ENCODE measurements at places on chromosomes 7 and 10.
A peak's percentile ranks its signal among the peaks of the same experiment; 100 is the strongest.

- H3K36me3 ChIP-seq: no peaks in the 10 kb centered on the region
- DNase-seq: no peak
- H3K4me3 ChIP-seq: no peak overlapping the region
- H3K27ac ChIP-seq: no peak overlapping the region
- peaks cover 9% of the 10 kb centered on the region for H3K4me1 ChIP-seq
Measured at GRCh38 chr7:100007887-100008286, 7.5 kb upstream of the ZKSCAN1 start.

GRCh38 chr10:88755753-88756152 lies 4.1 kb upstream of the LIPN start:
- no peaks in the 10 kb centered on the region for H3K4me1 ChIP-seq
- no peak overlapping the region for H3K27ac ChIP-seq
- H3K4me3 ChIP-seq: no peak overlapping the region

GRCh38 chr7:75813084-75813483 lies 522 bp downstream of the CCL24 start:
- H3K27ac ChIP-seq: no peak overlapping the region
- H3K4me3 ChIP-seq: no peak overlapping the region
- H3K36me3 ChIP-seq: no peaks in the 10 kb centered on the region
- no peaks in the 10 kb centered on the region for H3K4me1 ChIP-seq
- H3K27me3 ChIP-seq: peaks cover 1% of the 10 kb centered on the region

DNA sequence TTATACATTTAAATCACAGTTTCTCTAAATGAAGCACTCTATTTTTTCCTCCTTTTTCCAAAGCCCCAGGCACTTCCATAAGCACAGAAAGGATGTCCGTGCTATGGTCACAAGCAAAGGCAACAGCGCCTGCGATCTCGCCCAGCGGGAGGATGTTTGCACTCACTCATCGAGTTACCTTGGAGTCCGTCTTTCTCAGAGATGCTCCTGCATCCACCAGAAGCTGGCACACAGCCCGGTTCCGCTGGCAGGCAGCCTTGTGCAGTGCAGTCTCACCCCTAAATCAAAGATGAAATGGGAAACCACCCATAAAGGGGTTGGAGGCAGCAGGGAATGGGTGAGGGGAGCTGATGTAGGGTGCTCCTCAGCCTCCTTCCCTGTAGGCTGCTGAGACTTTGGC lies 51.9 kb upstream of the PTN start:
- H3K27me3 ChIP-seq: no peaks in the 10 kb centered on the region
- H3K4me1 ChIP-seq: peaks cover 2% of the 10 kb centered on the region
- peak; percentile 43 for DNase-seq
- H3K27ac ChIP-seq: no peak overlapping the region

DNA sequence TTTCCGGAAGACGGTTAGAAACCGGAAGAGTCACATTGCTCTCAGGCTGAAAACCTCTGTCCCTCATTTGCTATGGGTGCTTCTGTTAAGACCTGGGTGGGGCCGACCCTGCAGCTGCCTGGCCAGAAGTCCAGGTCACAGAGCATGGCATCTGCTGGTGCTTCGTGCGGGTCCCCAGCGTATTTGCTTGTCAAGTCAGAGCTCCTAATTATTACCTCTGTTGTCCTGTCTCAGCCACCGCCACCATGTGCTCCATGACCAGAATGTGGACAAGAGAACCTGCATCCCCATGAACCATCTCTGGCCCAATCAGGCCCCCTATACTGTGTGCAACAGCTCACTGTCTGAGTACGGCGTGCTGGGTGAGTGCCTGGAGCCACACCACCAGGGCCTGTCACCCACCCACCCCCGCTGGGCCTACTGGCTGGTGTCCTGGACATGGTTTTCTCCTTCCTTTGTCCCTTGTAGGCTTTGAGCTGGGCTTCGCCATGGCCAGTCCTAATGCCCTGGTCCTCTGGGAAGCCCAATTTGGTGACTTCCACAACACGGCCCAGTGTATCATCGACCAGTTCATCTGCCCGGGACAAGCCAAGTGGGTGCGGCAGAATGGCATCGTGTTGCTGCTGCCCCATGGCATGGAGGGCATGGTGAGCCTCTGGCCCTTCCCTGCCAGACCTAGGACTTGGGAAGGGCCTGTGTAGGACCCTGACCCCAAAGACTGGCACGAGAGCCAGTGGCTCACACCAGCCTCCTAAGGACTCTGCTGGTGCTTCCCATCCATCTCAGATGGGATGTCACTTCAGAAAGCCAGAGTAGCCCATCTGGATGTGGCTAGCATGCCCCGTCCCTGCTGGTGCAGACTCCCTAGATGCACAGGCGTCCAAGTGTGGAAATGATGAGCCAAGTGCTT lies 51.3 kb upstream of the ZMIZ2 start:
- peaks cover 69% of the 10 kb centered on the region for H3K36me3 ChIP-seq
- H3K27me3 ChIP-seq: no peaks in the 10 kb centered on the region
- H3K4me1 ChIP-seq: no peaks in the 10 kb centered on the region
- H3K4me3 ChIP-seq: no peak overlapping the region
- H3K27ac ChIP-seq: no peak overlapping the region
- no peak for DNase-seq

GRCh38 chr7:159329818-159330378 lies 185.2 kb upstream of the VIPR2 start:
- H3K36me3 ChIP-seq: peaks cover 4% of the 10 kb centered on the region
- no peak for DNase-seq
- no peaks in the 10 kb centered on the region for H3K27me3 ChIP-seq

DNA sequence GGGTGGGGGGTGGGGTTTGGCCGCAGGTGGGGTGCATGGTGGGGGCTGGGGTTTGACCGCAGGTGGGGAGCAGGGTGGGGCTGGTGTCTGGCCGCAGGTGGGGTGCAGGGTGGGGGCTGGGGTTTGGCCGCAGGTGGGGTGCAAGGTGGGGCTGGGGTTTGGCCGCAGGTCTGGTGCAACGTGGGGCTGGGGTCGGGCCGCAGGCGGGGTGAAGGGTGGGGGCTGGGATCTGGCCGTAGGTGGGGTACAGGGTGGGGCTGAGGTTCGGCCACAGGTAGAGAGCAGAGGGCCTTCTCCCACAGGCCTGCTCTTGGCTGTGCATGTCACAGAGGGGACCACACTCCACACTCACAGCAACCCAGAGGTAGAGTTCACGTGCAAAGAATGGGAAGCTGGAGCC lies 586.6 kb downstream of the PTPRN2 start:
- H3K4me1 ChIP-seq: no peaks in the 10 kb centered on the region
- H3K36me3 ChIP-seq: no peaks in the 10 kb centered on the region
- H3K27ac ChIP-seq: no peak overlapping the region
- no peak for DNase-seq
- peaks cover 4% of the 10 kb centered on the region for H3K27me3 ChIP-seq

DNA sequence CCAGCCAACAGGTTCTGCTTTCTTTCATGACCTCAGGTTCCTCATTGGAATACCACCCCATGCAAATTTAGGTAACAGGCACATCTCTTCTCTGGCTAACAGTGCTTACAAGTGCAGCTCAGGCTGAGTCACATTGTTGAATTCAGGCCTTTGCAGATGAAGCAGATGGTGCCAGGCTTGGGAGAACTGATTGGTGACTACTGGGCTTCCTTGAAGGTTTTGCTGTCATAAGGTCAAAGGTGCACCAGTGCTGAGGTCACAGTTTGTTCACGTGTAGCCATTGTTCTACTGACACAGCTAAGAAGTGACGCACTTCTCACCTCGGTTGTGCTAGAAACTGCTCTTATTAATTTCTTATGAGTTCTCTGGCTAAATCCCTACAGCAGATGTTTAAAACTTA lies 128.6 kb upstream of the BMPER start:
- H3K27ac ChIP-seq: no peak overlapping the region
- peaks cover 17% of the 10 kb centered on the region for H3K4me1 ChIP-seq
- peaks cover under 1% of the 10 kb centered on the region for H3K36me3 ChIP-seq
- H3K27me3 ChIP-seq: no peaks in the 10 kb centered on the region
- DNase-seq: no peak

DNA sequence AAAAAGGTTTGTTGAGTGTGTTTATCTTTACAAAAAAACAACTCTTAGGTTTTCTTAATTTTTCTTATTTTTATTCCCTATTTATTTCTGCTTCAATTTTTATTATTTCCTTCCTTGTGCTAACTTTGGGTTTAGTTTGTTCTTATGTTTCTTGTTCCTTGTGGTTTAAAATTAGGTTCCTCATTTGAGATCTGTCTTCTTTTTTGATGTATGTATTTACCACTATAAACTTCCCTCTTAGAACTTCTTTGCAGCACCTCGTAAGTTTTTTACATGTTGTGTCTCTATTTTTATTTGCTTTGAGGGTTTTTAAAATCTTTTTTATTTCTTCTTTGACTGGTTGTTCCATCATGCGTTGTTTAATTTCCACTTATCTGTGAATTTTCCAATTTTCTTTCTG lies 1217.1 kb upstream of the CELF2 start:
- no peak overlapping the region for H3K4me3 ChIP-seq
- no peak overlapping the region for H3K27ac ChIP-seq
- peaks cover 1% of the 10 kb centered on the region for H3K27me3 ChIP-seq
- H3K4me1 ChIP-seq: no peaks in the 10 kb centered on the region

DNA sequence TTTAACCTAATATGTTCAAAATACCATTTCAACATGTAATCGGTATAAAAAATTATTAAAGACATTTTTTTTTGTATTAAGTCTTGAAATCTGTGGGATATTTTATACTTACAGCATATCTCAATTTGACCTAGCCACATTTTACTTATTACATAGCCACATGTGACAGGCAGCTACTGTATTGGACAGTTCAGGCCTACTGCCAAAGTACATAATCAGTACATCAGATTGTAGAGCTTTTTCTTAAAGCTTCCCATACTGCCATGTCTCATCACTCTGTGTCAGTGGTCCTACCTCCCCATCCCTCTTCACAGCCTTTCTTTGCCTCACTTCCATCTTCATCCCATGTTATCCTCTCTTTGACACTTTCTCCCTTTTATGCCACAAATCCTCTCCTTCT lies 43.0 kb downstream of the LOXL4 start:
- DNase-seq: no peak
- no peak overlapping the region for H3K4me3 ChIP-seq
- no peaks in the 10 kb centered on the region for H3K27me3 ChIP-seq
- peaks cover 17% of the 10 kb centered on the region for H3K36me3 ChIP-seq
- H3K27ac ChIP-seq: no peak overlapping the region
- no peaks in the 10 kb centered on the region for H3K4me1 ChIP-seq

Measured in mesothelial cell of epicardium (in vitro differentiated cells).